MG63 (cell line): ENCODE measurements at places on chromosomes 6 and 20.
A peak's percentile ranks its signal among the peaks of the same experiment; 100 is the strongest.

- DNase-seq = no peak
These were observed 334.1 kb downstream of the BCKDHB start for GRCh38 chr6:80440496-80441115.

DNA sequence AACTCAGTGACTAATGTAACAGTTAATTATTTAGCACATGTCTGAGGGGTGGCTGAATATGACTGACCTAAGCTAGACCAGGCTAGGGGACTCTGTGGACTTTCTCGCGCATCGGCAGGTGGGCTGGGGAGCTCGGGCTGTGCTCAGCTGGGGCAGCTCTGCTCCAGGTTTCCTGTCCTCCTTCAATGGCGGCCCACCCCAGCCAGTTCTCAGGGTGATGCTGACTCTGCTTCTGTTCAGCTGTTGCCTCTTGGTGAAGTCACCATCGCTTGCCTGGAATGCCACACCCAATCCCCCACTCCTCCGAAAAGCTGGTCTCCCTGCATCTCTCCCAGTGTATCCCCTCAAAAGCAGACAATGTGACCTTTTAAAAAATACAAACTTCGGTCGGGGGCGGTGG lies 20.0 kb downstream of the PPP1R3G start:
- DNase-seq = no peak

GRCh38 chr6:105514306-105514705 lies 111.4 kb upstream of the PREP start:
- DNase-seq = no peak

DNA sequence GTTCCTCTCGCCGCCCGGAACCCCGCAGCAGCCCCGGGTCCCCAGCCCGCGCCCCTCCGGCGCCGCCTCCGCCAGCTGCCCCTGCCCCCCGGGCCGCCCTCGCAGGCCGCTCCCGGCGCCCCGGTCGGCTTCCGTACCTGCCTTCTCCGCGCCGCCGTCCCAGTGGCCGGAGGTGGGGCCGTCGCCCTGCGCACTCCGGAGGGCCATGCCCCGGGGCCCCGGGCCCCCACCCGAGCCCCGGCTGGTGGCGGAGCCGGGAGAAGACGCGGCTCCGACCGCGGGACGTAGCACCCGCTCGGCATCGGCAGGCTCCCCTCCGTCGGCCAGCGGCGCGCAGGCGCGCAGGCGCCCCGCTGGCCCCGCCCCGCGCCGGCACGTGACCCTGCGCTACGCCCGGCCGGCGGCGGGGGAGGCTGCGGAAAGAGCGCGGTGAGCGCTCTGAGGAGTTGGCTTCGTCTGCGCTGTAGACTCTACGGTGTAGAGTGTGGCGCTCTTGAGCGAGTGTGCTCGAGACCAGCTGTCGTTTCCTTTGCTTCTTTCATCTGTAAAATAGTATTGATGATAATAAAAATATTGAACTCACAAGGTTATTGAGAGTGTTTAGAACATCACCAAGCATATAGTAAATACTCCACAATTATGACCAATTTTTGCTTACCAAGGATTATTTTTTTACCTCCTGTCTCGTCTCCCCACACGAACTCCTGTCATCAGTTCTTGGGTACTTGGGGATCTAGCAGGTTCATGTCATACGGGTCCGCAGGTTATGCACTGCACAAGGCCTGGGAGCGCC lies at the start of gene TBC1D20:
Gene TBC1D20 (minus strand): TSS at position 335 of the 793 bp plus-strand sequence. CDS start 128 bp downstream, at position 207.
- peak; percentile 77 for DNase-seq

DNA sequence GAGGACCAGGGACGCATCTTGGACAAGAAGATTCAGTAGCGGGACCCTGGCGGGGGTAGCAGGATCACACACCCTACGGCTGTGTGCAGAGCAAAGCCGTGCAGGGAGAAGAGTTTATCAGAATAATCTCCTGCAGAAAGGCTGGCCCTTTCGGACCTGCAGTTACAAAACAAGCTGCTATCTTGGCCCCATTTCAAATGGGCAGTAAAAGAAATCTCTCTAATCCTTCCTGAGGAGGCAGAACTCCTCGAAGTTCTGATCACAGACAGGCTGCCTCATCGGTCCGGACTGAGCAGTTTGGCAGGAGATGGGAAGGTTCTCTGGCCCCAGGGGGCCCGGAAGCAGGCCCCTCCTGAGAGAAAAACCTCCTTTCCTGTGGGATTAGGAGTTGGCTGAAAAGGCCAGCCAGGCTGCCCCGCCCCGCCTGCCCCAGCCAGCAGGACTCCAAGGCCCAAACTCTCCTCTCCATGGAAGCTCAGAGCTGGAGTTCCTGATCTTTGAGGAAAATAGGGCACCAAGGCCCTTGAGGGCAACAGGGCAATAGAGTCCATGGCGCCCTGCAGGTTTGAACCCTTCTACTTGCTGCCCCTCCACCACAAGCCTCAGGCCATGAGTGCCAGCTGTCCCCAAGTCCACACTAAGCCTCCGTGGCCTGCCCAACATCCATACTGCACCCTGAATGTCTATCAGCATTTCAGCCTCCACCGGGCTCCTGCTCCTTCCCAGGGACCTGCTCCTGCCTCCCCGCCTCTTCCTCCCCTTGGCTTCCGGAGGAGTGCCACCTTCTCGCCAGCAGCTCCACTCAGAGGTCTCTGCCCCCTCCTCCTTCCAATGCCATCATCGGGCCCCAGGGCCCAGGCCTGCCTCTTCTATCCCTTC lies 141.3 kb downstream of the PREX1 start:
- DNase-seq = peak; percentile 97

GRCh38 chr6:39792540-39793450 lies 619 bp downstream of the DAAM2 start:
- no peak for DNase-seq

DNA sequence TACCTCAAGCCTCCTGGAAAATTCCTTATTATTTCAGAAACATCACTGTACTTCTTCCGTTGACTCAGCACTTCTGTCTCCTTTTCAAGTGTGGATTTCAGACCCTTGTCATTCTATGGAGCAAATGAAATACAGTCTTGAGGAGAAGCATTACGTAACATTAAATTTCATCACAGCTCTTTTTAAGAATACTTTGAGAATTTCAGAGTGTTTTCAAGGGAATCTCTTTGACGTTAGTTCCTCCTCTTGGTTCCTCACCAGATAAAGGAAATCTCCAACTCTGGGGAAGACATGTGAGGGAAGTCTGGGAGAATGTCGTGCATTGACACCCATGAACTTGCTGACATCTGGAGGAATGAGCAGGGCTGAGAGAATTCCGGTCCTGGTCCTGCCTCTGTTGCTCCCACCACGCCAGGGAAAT lies 32.3 kb downstream of the UST start:
- no peak for DNase-seq

DNA sequence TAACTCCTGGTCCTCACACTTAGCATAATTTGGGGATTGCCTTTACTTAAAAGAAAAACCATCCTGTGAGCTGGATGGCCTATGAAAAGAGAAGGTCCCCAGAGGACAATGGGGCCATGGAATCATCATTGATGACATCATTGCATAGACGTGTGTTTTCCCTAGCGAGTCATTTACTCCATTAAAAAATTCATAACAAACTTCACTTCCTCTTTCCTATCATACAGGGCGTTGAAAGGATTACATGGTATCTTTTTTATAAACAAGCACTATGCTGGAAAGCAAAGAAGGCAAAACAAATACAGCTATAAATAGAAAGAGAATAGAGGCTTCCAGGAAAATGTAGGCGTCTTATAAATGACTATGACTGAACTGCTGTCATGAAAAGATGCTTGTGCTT lies 11.3 kb upstream of the COL12A1 start:
- no peak for DNase-seq

GRCh38 chr20:5464901-5465603 lies 148.3 kb upstream of the PROKR2 start:
- DNase-seq = no peak

DNA sequence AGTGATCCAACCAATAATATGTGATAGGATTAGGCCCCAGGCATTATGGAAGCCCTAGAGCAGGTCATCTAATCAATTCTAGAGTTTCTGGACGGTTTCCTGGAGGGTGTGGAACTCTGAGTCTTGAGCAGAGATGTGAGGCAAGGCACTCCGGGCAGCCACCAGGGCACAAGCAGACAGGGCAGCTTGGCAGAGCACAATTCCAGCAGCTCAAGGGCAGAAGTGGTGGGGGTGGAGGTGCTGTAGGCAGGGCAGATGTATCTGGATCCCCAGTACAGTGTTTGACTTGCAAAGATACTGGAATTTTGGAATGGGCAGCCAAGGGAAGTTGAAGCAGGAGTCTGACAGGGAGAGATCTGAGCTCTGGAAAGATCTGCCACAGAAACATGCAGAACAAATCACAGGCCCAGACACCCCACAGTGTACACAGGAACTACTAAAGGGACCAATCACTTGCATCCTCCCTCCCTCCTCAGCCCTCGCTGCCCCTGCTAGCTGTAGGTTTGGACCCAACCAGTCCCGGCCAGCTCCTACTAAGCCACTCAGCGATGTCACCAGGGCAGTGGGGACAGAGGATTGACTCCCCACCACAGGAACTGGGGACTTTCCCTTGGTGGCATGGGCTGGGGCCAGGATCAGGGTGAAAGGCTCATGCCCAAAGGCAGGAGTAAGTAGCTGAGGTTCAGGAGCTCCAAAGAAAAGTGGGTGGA lies 47.0 kb downstream of the TFEB start:
- no peak for DNase-seq

DNA sequence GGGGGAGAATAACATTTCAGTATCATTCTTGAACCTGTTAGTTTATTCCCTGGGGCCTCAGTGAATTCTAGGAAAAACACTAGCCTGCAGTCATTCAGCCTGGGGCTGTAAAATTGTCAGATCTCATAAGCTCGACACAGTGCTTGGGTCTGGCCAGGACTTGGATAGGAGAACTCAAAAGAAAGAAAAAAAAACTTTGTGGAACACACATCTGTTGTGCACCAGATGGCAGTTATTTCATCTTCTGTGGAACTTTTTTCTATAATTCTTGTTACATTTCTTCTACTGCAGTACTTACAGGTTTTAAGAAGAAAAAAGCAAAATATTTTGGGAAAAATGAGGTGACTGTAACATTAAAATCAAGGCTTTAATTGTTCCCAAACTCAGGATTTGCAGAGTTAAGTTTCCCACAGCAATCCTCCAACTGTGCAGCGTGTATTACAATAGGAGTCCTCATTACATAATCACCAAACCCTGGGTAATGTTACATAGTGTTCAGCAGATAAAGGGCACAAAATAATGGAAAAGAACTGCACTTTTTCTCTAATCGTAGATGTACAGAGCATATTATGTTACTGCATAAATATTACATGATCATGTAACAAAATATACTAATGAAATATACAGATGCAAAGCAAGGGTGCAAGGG lies 531.1 kb upstream of the CITED2 start:
- no peak for DNase-seq

- peak; percentile 29 for DNase-seq
These were observed 25.4 kb downstream of the SLC17A9 start for GRCh38 chr20:62977613-62978560.

DNA sequence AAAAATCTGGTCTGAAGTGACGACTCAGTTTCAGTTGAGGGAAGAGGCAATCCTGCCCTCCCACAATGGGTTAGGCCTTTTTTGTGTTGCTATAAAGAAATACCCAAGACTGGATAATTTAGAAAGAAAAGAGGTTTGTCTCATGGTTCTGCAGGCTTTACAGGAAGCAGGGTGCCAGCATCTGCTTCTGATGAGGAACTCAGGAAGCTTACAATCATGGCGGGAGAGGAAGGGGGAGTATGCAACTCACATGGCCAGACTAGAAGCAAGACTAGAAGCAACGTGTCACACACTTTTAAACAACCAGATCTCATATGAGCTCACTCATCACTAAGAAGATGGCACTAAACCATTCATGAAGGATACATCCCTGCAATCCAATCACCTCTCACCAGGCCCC lies 529.3 kb downstream of the KIF16B start:
- DNase-seq = no peak

- DNase-seq = peak; percentile 54
These were observed 613 bp upstream of the DLL1 start for GRCh38 chr6:170291271-170292110.

DNA sequence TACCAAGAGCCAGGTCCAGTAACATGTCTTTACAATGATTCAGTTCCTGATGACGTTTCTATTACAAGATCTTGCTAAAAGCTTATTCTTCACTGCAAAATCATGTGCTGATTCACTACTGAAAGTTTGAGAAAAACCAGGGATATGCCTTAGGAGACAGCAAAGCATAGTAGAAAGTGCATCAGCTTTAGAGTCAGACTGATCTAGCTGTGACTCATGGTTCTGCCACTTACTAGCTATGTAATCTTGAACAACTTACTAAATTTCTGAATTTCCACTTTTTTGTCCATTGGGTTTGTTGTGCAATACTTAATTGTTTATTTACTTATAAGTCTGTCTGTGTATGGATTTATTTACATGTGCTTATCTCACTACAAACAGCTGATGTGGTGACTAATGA lies 198.5 kb upstream of the RSPO3 start:
- peak; percentile 29 for DNase-seq

DNA sequence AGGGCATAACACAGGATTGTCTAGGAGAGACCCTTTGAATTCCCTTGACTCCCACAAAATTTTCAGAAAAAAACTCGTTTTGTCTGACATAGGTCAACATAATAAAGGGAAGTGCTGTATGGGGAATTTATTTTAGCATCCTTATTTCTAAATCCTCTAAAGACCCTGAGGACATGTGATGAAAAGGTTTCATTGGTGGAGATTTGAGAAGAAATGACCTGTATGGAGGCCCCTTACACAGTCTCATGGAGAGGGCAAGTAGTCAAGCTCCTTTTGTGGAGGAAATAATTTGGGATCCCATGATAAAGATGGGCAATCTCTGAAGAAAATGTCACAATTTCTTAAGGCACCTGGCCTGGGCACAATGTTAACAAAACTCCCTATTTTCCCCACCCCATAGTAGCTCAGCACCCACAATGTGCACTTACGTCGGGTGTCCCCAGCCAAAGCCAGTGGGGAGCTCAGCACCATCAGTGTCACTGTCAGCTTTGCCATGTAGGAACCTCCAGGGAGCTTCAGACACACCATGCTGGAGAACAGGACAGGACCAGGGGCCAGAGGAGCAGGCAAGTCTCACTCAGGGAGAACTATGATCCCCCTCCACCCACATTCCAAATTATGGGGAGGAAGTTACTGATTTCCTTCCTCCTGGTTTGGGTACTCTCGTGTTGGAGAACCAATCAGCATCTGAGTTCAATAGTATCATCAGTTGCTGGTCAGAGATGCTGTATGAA lies at the start of gene HLA-DRB5:
Gene HLA-DRB5 (minus strand): TSS at position 591 of the 734 bp plus-strand sequence. CDS start 63 bp downstream, at position 528.
- DNase-seq = no peak

GRCh38 chr6:160419488-160419887 lies 71.3 kb downstream of the SLC22A3 start:
- no peak for DNase-seq

- DNase-seq = no peak
These were observed 24.6 kb downstream of the CEBPB start for GRCh38 chr20:50215101-50215690.

DNA sequence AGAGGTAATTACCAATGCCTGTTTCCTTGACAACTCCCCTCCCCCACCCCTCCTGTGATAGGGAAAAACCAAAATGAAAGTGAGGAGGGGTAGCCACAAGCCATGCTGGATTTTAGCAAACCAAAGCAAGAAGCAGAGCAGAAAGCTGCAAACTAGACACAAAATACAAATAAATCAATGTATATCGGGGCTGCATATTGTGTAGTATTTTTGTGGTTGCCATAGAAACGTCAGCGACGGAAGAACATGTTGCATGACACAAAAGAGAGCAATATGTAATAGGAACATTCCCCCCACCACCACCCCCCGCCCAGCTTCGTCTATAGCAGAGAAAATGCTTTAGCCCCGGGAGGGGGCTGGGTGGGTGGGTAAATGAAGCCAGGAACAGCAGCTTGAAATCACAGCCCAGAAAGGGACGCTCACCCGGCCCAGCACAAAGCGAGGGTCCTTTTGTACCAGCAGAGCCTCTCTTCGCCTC lies 548 bp downstream of the AGPAT4 start:
- DNase-seq = no peak

GRCh38 chr6:130560231-130560630 lies 194.4 kb downstream of the TMEM200A start:
- no peak for DNase-seq

- peak; percentile 65 for DNase-seq
These were observed 132.2 kb downstream of the SNX5 start for GRCh38 chr20:17836303-17836861.
